ENCODE measurements at places on chromosomes 7 and 10. TPM values are rescaled to one million over a fixed set of nuclear protein-coding genes. Genes with fewer than 3 reads are reported as not detected.

Gene GOLGA7B
- total RNA-seq: 0.35 TPM

Gene SEMA3E
- total RNA-seq: 2.6 TPM

Gene HMX2
- 0.99 TPM for total RNA-seq

Gene TRIM74
- 1.6 TPM for total RNA-seq

Gene SEMA3D
- total RNA-seq: 26.0 TPM

Gene SHTN1
- total RNA-seq: 5.3 TPM

Gene GNB2
- 209 TPM for total RNA-seq

Gene HOXA5
- total RNA-seq: 42.4 TPM

Gene GBX1
- total RNA-seq: 0.64 TPM
